Epithelial cell of alveolus of lung (primary cell): ENCODE measurements at places on chromosomes 1 and 21. TPM values are rescaled to one million over a fixed set of nuclear protein-coding genes. Genes with fewer than 3 reads are reported as not detected.

Gene GBP6
- total RNA-seq, result 0.52 TPM in 1 of 2 replicates, not detected in the other

Gene LRRN2
- total RNA-seq, result under 0.01 TPM in 1 of 2 replicates, not detected in the other

Gene CATSPERE
- 0.13 TPM in 1 of 2 replicates, not detected in the other for total RNA-seq

Gene FAM163A
- total RNA-seq, result 0.26 TPM in 1 of 2 replicates, not detected in the other

Gene FAM177B
- total RNA-seq, result not detected in 2 replicates

Gene FAAP20
- total RNA-seq, result 57.1 and 64.0 TPM in 2 replicates

Gene DENND2C
- total RNA-seq, result 0.08 and 1.2 TPM in 2 replicates

Gene SPRR1B
- total RNA-seq, result not detected in 2 replicates

Gene HTR6
- total RNA-seq, result not detected in 2 replicates

Gene GUCA2A
- not detected in 2 replicates for total RNA-seq

Gene TFF2
- total RNA-seq, result not detected in 2 replicates

Gene VPS72
- 42.7 and 52.9 TPM in 2 replicates for total RNA-seq

Gene FMN2
- 0.08 and 0.39 TPM in 2 replicates for total RNA-seq

Gene MSH4
- total RNA-seq, result not detected in 2 replicates

Gene OXCT2
- 0.64 and 5.2 TPM in 2 replicates for total RNA-seq

Gene AADACL3
- total RNA-seq, result not detected in 2 replicates

Gene PALMD
- 0.13 and 1.1 TPM in 2 replicates for total RNA-seq

Gene LCE3E
- not detected in 2 replicates for total RNA-seq

Gene NGF
- 1.2 TPM in 1 of 2 replicates, not detected in the other for total RNA-seq

Gene VANGL1
- total RNA-seq, result 7.2 and 12.4 TPM in 2 replicates

Gene PEX19
- total RNA-seq, result 38.5 and 86.6 TPM in 2 replicates

Gene ERICH3
- total RNA-seq, result not detected in 2 replicates

Gene FNDC10
- total RNA-seq, result 5.6 and 6.3 TPM in 2 replicates

Gene SETD4
- total RNA-seq, result 9.7 and 11.2 TPM in 2 replicates

Gene TESK2
- 1.6 and 4.5 TPM in 2 replicates for total RNA-seq

Gene RYR2
- total RNA-seq, result under 0.01 and 0.08 TPM in 2 replicates

Gene PAQR6
- total RNA-seq, result 0.26 and 2.1 TPM in 2 replicates

Gene C1orf167
- 6.9 TPM in 1 of 2 replicates, not detected in the other for total RNA-seq

Gene TRAPPC10
- total RNA-seq, result 14.1 and 14.6 TPM in 2 replicates
